ENCODE measurements at places on chromosomes 5 and 9.

DNA sequence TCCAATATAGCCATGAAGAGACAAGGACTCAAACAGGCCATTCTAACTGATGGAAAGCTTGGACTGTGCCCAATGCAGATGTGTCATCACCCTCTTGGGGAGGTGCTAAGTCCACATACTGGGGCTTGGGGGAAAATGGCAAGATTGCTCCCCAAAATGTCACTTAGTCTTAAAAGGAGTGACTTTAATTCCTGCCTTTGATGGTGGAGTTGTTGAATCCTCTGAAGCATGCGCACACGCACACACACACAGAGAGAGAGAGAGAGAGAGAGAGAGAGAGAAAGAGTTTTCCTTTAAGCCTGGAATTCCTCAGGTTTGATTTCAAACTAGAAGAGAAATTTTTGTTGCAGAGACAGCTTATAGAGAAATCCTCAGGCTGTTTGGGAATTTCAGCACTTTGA lies 161.9 kb upstream of the GAS1 start:
- peak; percentile 64 for DNase-seq

DNA sequence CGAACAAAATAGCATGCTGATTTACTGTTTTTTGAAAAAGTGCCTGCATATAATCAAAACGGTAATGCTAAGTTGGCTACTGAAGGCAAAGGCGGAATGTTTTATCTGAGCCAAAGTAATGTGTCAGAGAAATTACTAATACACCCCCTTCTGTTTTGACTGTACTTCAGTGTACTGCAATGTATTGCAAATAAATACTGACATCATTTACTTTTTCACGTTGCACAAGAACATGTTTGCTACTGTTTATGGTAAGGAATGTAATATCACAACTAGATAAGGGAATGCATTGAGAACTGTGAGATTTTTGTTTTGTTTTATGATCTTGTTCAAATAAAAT lies 813 bp upstream of the AGTPBP1 start:
- peak; percentile 72 for DNase-seq

GRCh38 chr5:78903861-78904260 lies 81.2 kb downstream of the ARSB start:
- DNase-seq, result peak; percentile 39

- no peak for DNase-seq
These were observed 85.2 kb downstream of the NR3C1 start for GRCh38 chr5:143318270-143318669.

- DNase-seq, result no peak
These were observed 16.8 kb downstream of the GLDC start for GRCh38 chr9:6628704-6629103.

DNA sequence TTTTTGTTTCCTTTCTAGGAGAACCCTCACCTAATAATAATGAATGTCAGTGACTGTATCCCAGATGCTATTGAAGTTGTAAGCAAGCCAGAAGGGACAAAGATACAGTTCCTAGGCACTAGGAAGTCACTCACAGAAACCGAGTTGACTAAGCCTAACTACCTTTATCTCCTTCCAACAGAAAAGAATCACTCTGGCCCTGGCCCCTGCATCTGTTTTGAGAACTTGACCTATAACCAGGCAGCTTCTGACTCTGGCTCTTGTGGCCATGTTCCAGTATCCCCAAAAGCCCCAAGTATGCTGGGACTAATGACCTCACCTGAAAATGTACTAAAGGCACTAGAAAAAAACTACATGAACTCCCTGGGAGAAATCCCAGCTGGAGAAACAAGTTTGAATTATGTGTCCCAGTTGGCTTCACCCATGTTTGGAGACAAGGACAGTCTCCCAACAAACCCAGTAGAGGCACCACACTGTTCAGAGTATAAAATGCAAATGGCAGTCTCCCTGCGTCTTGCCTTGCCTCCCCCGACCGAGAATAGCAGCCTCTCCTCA lies 87.1 kb downstream of the OSMR start:
- no peak for DNase-seq

GRCh38 chr9:96612105-96612965 lies 7.3 kb downstream of the CDC14B start:
- peak; percentile 81 for DNase-seq

DNA sequence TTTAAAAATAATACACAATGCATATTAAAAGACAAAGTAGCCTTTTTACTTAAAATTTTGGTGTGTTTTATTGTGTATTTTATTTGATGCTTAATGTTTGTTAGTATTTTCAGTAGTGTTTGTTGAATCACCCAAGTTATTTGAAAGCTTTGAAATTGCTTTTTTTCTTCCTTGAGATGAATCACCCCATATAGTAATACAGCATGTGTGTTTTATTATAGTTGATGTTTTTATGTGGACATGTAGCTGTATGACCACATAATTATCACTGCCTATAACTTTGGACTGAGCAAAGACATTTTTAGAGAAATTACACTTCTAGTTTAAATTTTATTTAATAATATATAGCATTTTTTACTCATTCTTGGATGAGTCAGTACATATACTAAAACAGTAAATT lies 18.0 kb downstream of the FAM174A start:
- peak; percentile 45 for DNase-seq

- DNase-seq, result no peak
These were observed 85.4 kb upstream of the PRRC1 start for GRCh38 chr5:127431977-127432585.

DNA sequence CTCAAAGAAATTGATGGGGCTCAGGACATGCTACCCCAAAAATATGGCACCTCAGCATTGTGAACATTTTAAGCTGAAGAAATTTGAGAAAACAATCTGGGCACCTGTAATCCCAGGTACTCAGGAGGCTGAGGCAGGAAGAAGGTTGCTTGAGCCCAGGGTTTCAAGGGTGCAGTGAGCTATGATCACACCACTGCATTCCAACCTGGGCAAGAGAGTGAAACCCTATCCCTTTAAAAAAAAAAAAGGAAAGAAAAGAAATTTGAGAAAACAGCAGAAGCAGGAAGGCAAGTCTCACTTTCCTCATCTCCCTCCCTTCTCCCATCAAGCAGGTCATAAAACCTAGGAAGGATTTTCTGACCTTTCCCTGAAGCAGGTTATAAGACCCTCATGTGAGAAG lies 23.6 kb downstream of the TPD52L3 start:
- DNase-seq, result no peak

DNA sequence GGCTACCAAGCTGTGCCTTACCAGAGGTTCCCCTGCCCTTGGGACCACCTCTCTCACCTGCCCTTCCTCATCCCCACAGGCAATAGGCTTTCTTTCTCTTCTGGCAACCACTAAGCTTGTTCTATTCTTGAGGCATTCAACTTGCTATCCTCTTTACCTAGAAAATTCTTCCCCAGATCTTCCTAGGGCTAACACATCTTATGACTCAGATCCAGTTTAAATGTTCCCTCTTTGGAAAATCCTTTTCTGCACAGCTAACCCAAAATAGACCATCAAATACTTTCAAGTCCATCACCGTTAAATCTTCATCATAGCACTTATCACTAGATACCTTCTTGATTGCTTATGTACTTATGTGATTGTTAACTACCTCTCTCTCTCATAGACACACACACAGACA lies 93.7 kb downstream of the ENC1 start:
- DNase-seq, result peak; percentile 34

DNA sequence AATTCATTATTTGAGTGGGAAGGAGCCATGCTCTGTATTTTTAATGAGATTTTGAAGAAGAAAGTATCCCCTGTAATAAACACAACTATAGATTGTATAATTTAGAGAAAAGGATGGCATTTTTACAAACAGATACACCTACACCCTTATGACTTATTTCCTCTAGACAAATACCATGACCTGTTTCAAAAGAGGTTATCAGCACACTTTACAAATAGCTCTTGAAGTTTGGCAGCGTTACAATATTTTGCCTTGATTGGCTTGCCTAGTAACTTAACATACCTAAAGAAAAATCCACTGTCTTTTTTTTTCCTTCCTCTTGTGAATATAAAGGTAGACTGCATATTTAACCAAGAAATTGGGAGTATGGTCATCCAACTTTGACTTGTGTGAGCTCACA lies 28.5 kb upstream of the CETN3 start:
- no peak for DNase-seq

DNA sequence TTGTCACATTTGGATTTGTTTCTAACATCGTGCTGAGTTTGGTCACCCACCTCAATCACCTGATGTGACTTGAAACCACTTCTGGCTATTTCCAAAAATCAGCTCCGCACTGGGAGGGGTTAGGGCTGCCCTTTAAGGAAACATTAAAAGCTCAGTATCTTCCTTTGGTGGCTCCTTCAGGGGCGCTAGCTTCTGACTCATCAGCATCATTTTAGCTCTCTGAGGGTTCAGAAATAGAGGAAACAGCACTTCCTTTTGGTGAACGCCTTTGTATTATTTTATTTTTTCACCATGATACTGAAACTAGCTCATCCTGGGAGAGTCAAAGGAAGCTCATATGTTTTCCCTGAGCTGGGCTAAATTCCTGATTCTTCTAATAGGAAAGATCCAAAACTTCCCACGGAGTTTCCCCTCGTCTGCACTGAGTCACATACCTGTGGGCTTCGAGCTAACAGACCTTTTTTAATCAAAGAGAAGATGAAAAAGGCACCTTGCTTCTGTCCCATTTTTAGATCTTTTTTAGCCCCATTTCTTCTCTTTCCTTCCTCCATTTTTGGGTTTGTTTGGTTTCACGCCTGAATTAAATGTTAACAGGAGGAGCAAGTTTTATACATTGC lies 48.2 kb downstream of the ROPN1L start:
- DNase-seq, result peak; percentile 20

GRCh38 chr5:44538797-44539601 lies 149.8 kb upstream of the FGF10 start:
- no peak for DNase-seq

- DNase-seq, result no peak
These were observed 6.5 kb upstream of the INSL6 start for GRCh38 chr9:5191985-5192384.

DNA sequence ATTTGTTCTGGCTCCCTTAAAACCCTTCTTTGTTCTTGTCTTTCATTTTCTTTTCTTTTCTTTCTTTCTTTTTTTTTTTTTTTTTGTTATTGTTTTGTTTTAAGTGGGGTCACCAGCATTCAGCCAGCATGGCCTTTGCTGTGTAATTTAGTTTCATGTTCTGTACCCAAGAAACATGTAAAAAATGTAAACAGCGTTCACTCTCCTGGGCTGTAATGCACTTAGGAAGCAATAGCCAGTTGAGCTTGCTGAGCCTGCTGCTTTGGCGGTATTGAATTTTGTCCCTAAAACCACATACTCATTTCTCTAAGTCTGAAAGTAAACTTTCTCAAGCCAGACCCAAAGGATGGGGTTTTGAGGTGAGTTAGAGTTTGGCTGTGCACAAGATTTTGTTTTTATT lies 158.6 kb downstream of the PAPPA start:
- no peak for DNase-seq

DNA sequence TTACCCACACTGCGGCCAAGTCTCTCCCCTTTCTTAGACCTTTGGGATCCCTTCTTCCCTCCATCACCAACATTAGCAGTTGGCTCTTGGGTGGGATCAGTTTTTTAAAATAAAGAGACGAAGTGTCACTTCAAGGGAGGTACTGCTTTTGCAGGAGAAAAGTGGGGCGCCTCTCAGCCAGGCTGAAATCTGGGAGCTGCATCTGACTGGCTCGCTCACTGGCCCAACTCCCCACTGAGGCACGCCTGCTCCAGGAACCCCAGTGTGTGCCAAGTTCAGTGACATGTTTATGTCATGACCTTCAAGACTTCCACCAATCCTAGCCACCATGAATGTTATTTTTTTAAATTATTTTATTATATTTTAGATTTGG lies 130.5 kb downstream of the MVB12B start:
- no peak for DNase-seq

- no peak for DNase-seq
These were observed 10.8 kb downstream of the CDC37L1 start for GRCh38 chr9:4690144-4690543.

GRCh38 chr5:33230467-33231078 lies 210.2 kb upstream of the TARS1 start:
- DNase-seq, result no peak

DNA sequence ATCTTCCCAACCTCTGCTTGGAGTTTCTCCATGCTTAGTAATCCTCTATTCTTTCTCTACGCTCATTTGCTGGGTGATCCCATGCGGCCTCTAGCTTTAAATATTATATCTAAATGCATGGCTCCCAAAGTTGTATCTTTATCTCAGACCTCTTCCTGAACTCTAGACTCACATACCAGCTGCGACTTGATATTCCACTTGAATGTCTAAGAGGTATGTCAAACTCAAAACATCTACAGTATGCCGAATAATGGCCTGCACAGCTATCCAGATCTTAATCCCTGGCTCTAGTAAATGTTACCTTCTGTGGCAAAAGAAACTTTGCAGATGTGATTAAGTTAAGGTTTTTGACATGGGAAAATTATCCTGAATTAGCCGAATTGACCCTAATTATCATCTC lies 179.2 kb downstream of the TTC39B start:
- no peak for DNase-seq

DNA sequence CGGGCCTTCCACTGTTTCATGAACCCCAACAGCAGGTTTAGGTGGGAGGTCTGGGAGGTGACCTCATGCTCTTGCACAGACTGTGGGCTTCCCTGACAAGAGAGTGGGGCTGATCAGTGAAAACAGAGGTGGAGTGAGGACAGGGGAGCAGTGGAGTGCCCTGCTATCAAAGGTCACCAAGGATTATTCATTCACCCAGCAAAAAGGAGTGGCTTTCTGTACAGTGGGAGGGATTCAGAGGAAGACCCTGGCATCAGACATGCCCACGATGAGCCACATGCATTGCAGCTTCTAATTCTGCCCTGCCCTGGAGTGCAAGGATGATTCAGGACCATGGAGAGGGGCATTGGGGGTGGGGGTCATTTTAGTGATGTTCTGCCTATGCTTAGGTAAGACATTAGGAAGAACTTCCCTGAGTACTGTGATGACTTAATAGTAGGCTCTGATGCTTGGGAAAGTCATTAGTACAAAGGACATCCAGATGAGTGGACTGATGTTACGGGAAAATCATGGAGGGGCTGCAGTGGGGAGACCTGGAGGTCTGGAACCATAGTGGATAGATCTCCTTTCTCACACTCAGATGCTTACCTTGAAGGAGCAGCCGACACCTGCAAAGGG lies 12.8 kb downstream of the TRAF1 start:
- no peak for DNase-seq

GRCh38 chr5:1642221-1642620 lies 118.5 kb upstream of the LPCAT1 start:
- no peak for DNase-seq

- DNase-seq, result peak; percentile 67
These were observed 90.9 kb upstream of the MTAP start for GRCh38 chr9:21711504-21711903.

DNA sequence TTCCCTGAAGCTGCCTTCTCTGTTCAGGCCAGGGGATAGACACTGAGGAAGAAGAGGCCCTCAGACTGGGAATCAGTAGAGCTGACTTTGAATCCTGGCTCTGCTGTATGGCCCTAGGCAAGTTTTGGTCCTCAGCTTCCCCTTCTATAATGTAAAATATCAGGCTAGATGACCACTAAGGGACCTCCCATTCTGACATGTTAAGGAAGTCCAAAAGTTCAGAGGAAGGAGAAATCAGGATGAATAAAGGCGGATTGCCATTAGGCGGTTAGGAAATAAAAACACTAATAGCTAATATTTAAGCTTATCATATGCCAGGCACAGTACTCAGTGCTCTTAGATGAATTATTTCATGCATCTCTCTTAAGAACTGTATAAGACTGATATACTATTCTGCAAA lies 8.9 kb upstream of the TNIP1 start:
- DNase-seq, result no peak
